Activated CD4-positive, alpha-beta T cell treated with anti-CD3 and anti-CD28 coated beads, Interleukin-2, amount 50 U/mL, for 4 hours (primary cell): ENCODE measurements at places on chromosomes 6 and 20.

- DNase-seq = no peak
Measured at GRCh38 chr6:161395716-161396231, 121.9 kb upstream of the AGPAT4 start.

GRCh38 chr6:131954775-131955107 is 3.6 kb upstream of the CCN2 start:
- DNase-seq = no peak

DNA sequence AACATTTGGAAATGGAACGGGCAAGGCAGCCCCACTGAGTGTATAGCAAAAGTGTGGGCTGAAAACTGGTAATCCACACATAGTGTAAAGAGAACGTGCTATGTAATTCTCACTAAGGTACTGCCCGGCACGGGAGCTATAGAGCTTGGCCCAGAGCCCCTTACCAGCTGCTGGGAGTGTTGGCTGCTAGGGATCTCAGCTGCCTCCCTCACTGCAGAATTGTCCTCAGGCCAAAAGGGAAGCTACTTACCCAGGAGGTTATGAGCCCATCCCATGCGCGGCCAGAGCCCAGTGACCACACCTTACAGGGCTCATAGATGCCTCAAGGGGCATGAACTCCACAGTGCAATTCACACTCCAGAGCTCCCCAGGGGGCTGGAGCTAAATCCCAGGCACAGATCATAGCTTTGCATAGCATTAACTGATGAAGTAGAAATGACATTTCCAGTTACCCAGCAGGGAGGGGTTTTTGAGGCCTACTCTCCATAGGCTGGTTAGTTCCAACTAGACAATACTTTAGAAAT is 56.8 kb downstream of the LINC00237 start:
- no peak for DNase-seq

DNA sequence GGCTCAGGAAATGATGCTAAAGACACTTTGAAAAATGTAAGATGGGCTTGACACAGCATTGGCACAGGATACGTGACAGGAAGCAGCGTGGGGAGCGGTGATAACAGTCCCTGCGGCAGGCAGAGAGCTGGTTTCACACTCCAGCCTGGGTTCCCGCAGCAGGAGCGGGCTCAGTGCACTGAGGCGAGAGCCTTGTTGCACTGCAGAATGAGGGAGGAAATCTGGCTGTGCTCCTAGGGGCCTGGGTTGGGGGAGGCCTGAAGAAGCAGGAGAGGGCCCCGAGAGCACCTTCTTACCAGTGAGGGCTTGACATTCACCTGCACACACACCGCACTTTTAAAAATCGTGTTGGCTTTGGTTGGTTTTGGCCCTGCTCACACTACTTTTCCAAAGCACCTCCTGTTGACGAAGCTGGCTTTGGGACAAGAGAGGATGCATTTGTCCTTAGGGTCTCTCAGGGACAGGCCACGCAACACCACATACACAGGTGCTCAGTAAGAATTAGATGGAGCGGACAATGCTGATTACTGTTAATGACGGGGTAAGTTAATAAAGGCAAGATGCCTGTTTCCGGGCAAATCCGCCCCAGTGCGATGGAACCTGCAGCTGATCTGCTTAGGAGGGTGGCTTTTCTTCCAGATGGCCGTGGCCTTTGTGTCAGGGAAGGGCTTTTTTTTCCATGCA is 49.4 kb upstream of the ARMC2 start:
- peak; percentile 17 for DNase-seq

- DNase-seq = no peak
Measured at GRCh38 chr6:1678201-1678600, 68.5 kb downstream of the FOXC1 start.

DNA sequence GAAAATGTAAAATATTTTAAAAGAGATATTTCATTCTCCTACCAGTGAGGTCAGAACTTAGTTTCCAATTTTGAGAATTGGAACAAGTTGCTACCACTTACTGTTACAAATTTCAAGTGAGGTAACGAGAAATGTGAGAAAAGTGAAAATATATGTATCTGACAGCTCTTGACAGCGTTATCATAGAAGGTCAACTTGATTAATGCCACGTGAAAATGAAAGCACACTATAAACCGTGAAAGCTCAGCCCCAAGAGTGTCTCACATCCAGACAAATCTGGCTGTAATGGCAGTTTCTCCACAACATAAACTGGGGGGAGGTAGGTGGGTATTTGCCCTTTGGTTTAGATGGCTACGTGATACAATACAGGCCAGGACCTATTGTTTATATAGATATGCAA is 13.9 kb downstream of the HDGFL1 start:
- DNase-seq = no peak

DNA sequence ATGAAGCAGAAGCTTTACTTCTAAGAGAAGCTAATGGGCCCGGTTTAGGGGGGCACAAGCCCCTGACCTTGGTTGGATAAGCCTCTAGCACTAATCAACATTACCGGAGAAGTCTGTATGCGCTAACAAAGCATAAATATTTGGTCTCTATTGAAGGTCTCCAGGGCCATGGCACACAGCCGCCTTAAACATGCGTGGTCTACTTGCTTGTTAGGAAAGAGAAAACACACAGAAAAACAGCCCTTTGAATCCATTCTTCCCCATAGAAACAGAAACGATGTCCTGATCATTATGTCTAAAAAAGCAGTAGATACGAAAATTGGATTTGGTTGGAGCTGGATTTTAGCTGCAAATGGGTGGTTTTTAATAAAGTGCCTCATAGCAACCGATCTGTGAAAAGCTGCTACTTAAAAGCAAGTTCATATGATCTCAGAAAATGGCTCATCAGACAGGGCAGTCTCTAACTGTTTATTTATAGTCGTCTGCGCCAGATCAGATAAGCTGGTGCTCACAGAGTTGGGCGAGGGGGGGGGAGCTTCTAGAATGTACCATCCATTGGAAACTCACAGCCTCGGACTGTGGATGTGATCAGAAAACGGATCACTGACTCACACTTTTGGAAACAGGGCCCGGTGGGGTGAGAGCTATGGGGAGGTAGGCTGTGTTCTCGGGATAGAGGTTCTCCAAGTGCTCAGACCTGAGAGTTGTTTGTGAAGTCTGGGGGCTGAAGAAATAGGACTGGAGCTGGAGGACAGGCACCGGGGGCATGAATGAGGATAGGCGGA is 35.3 kb upstream of the APCDD1L start:
- no peak for DNase-seq

- no peak for DNase-seq
Measured at GRCh38 chr6:44104481-44105021, 22.7 kb downstream of the MRPL14 start.

- no peak for DNase-seq
Measured at GRCh38 chr6:1986454-1987243, 258.8 kb downstream of the GMDS start.

DNA sequence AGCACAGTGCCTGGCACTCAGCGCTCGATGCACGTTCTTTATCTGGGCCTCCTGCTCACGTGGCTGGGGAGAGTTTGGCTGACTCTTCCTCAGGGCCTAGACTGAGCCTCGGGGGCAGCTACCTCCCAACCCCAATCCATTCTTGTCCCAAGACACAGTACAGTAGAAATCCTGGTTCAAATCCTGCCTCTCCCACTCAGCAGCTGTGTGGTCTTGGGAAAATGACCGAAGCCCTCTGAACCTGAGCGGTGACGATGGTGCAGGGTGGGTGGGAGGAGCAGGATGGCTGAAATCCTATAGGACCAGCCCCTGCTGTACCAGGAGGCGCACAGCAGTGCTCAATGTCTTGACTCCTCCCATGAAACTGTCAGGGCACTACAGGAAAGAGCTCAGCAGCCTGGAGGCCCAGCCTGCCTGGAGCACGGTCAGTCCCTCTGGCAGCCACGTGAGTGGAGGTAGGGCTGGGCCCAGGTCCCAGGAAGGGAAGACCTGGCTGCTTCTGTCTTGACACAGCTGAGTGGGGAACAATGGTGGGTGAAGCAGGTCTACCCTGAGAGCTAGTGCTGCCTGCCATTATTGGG is 31.5 kb downstream of the PDRG1 start:
- no peak for DNase-seq

- no peak for DNase-seq
Measured at GRCh38 chr6:25008707-25009392, 73.1 kb upstream of the RIPOR2 start.

DNA sequence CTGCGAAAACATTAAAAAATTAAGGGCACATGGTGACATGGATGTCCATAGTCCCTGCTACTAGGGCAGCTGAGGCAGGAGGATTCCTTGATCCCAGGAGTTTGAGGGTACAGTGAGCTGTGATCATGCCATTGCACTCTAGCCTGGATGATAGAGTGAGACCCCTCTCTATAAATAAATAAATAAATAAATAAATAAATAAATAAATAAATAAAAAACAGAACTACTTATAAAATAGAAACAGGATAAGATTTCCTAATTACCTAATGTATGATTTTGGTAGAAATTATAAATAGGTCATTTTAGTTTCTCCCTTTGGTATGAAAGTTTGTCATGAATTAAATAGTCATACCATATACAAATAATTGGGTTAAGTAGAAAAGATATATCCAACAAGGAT is 916.2 kb downstream of the GRIK2 start:
- no peak for DNase-seq

DNA sequence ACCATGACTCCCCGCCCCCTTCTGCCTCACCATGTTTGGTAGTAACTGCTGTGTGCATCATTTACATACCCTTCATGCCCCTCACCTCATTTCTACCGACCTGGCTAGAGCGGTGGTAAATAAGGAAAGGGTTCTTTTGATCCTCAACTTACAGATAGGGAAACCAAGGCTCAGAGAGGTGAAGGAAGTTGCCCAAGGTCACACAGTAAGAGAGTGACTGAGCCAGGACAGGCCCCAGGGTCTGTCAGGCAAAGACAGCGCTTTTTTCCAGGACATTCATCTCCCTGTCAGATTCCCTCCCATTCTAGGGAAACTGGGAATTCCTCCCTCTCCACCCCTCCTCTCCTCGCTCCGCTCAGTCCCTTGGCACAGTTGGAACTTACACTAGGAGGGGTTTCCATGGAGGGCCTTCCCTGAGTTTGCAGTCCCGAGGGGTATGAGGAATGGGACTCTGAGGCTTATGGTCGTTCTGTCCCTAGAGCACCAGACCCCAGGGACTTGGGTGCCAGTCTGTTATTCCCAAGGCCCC is 2.0 kb downstream of the VSTM2L start:
- no peak for DNase-seq

- DNase-seq = no peak
Measured at GRCh38 chr6:10383331-10384090, 31.4 kb downstream of the TFAP2A start.

GRCh38 chr6:4889701-4890100 is 113.5 kb downstream of the CDYL start:
- DNase-seq = no peak

DNA sequence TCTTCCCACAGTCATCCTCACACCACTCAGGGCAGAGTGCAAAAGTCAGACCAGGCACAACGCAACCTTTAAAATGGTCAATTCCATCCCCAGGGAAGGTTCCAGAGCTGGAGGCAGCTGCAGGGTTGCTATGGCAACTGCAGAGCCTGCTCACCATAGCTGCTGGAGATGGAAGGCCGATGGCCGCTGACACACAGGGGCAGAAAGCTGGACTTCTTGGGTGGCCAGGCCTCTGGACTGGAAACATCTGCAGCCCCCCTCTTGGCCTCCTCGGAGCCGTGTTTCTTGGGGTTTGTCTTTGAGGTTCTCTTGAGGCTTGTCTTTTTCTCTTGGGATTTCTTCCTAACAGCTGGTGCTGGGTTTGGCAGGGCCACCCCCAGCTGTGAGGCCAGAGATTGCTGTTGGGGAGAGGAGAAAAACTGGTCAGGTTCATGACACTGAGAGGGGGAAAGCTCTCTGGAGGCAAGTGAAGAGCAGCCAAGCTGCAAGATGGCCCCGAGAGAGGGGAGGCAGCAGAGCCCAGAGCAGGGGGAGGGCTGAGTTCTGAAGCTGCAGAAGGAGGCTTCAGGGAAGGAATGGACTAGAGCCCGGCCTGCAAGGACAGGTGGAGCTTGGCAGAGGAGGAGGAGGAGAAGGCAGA is 10.2 kb downstream of the BNIP5 start:
- DNase-seq = no peak

DNA sequence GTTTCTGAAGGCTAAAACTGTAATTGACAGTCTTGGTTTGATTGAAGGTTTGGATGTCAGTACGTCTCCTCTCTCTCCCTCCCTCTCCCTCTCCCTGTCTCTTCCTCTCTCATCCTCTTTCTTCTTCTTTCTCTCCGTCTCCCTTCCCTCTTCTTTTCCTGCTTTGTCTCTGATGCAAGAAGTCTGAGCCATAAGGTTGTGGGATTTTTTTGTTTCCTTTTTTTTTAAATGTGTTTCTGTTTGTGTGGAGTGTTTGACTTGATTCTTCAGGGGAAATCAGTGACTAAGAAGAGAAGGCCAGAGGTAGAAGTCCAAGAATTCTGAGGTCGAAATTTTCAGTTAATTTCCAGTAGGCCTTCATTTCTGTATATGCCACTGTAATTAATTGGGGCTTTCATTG is 111.9 kb downstream of the FOXO3 start:
- no peak for DNase-seq

GRCh38 chr6:43630980-43631619 is 2.0 kb upstream of the GTPBP2 start:
- no peak for DNase-seq

- DNase-seq = no peak
Measured at GRCh38 chr6:144265390-144265789, 19.7 kb upstream of the UTRN start.

- no peak for DNase-seq
Measured at GRCh38 chr20:47679462-47679861, 105.8 kb downstream of the SULF2 start.

DNA sequence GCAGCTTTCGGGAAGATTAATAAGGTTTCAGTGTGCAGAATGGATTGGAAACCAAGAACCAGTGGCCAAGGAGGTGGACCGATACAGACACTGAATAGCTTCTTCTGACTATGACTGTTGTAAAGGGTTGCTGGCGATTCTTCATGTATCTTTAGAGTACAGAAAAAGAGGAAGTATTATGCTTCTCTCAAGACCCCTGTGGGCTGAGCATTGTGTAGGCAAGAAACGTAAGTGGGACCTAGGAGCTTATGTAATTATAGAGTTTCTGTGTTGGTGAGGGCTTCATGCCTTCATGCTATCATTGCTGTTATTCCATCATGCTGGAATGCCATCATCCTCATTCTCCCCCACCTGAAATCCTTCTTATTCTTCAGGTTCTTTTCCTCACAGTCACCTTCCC is 105.4 kb upstream of the AKIRIN2 start:
- no peak for DNase-seq

DNA sequence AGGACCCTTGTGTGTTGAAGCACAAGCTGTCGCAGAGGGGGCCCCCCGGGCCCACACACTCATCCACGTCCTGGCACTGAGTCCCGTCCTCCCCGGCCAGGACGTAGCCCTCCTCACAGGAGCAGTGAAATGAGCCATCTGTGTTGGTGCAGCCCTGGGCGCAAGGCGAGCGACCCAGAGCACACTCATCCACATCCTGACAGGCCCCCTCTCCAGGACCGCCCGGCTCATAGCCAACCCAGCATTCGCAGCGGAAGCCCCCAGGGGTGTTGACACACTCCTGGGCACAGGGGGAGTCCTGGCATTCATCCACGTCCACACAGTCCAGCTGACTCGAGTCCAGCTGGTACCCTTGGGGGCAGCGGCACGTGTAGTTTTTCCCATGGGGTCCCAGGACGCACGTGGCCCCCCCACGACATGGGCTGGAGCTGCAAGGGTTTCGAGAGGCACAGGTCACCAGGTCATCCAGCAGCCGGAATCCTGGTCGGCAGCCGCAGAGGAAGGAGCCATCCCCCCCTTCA is 1.2 kb downstream of the CD93 start:
- DNase-seq = no peak

- no peak for DNase-seq
Measured at GRCh38 chr6:26556263-26557070, 18.3 kb downstream of the HMGN4 start.

GRCh38 chr6:107538856-107539387 is 49.0 kb downstream of the SOBP start:
- DNase-seq = no peak
